ENCODE measurements at places on chromosomes 5 and 9.

- DNase-seq: no peak
Observed at GRCh38 chr9:4280605-4281004, 19.3 kb downstream of the GLIS3 start.

DNA sequence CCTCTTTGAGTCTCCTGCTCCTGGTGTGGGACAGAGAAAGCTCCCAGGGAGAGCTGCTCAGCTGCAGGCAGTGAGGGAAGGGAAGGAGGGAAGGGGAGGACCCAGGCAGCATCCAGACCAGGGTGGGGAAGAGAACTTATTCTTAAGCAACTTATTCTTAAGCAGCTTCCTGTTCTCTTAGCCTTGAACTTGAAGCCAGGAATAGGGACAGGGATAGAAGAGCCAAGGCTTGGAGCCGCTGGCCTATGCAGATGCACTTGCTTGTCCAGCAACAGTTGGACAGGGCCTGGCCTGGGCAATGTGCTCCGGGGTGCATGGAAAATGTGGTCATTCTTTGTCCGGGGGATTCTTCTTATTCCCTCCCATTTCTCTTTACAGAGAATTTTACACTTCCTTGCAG is 31.4 kb upstream of the SPTLC1 start:
- no peak for DNase-seq

- DNase-seq: no peak
Observed at GRCh38 chr5:1064383-1065142, 47.3 kb downstream of the SLC12A7 start.

DNA sequence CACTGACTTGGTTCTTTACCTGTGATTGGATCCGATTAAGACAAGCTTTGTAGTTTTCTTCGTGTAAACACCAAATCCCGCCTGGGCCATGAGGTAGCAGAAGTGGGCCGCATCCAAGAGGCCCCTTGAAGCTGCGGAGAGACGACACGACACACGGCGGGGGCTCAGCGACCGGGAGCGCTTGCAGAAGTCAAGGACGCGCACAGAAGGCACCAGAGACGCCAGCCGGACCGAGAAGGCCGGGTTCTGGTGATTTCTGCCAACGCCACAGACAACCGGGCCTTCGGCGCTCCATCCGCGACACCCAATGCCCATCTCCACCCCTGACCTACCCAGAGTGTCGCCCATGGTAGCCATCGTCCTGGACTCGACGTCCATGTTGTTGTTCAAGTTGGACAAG is 19.8 kb upstream of the INPP5E start:
- DNase-seq: no peak

DNA sequence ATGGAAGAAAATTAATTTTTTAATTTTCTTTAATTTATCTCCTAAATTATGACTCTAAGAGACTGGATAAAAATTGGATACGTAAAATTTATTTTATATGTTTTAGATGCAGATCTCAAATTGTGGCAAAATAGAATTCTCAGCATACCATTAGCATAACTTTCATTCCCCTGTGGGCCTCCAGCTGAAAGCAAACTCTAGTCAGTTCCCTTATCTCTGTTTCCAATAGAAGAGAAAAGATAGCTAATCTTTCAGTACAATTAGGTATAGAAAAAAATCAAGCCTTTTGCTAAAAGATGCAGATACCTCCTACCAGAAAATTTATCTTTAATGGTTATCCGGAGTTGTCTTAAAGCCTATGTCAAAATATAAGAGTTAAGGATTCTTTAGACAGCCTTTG is 1530.6 kb downstream of the EFNA5 start:
- no peak for DNase-seq

DNA sequence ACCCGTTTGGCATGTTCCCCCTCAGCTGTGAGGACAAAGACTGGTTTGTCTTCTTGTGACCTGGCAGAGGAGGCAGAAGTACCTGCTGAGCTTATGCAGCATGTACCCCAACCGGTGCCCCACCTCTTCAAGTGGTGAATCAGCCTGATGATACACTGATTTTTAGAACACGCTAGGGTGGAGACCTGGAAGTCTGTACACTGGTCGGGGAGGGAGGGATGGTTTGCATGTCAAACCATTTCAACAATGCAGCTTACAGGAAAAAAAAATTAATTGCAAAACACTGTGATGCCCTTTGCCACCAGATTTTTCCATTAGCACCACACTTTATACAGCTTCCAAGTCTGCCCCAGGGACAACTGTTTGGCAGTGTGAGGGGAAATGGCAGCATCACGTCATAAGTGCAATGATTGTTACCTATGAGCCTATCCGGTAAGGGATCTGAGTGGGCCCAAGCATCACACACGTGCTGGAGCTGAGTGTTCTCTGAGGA is 155.1 kb upstream of the DMRT1 start:
- no peak for DNase-seq

GRCh38 chr5:89493414-89493813 is 610.4 kb upstream of the MEF2C start:
- DNase-seq: no peak

GRCh38 chr5:145936401-145937131 is at the start of gene SH3RF2:
Gene SH3RF2 (plus strand): TSS chr5:145936578. CDS start chr5:145937929, 1,351 bp downstream.
- peak; percentile 13 for DNase-seq

- no peak for DNase-seq
Observed at GRCh38 chr9:82532504-82533180, 530.3 kb downstream of the RASEF start.
